Aorta (tissue), 5 donors: ENCODE measurements at places on chromosomes 5 and 9.

DNA sequence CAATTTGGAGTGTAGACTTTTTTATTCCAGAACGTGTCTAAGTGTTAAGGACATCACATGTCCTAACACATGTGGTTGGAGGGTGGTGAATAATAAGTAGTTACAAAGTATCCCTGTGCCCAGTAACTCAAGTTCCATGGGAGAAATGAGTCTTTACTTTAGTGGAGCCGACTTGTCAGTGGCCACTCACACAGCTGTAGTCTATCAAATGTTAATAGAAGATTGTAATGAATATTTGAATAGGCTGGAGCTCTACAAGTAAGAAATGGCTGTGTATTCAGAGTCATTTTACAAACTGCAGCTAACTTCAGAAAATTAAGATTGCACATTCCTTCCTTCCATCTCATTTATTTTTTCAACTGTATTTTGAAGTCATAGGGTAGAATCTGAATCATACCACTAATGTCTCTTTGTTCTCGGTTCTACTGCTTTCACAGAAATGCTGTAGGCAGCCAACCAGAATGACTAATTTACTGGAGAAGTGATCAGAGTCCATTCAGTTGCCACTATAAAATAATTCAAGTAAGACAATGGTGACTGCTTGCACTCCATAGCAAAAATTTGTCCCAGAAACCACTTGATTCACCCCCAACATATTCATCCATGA, 394.8 kb downstream of the NR2F1-AS1 start:
- no peak for DNase-seq

DNA sequence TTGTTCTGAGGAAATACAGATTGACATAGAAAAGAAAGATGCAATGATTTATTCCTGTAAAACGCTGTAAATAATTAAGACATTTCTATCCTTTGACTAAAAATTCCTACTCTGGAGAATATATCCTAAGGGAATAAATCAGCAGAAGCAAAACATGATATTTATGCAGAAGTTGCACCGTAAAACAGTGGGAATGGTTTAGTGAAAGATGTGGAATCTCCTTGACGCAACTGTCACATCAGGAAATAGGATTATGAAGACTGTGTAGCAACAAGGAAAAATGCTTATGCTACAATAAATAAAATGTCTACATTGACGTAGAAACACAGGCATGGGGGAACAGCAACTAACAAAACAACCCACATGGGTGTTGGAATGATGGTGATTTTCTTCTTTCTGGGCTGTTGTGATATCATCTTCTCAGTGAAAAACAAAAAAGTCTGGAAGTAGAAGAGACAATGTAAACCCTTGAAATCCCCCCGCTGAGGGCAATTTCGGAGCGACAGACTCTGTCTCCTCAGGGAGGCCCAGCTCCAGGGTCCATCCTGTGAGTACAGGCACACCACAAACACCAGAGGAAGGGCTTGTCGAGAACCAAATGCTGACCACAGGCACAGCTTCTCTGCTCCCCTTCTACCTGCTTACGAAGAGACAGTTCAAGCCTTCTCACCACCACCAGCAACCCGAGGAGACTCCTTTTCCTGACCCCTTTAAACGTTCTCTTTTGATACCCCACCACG, 25.2 kb downstream of the COL23A1 start:
- DNase-seq, result no peak

DNA sequence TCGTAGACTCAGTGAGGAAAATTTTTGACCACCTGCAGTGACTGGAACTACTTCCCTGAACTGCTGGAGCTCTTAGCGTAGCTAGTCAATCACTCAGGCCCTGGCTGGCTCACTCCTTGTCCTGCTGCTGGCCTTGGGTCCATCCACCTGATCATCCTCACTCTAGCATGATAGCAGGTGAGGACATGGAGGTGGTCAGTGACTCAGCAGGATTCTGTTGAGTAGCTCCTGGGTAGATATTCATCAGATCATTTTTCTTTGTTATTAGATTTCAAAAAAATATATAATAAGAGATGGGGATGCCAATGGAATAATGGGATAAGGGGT, 25.0 kb upstream of the SEMA4D start:
- DNase-seq, result no peak

- DNase-seq, result no peak
Observed at GRCh38 chr5:105730982-105731381, 1939.8 kb downstream of the EFNA5 start.

DNA sequence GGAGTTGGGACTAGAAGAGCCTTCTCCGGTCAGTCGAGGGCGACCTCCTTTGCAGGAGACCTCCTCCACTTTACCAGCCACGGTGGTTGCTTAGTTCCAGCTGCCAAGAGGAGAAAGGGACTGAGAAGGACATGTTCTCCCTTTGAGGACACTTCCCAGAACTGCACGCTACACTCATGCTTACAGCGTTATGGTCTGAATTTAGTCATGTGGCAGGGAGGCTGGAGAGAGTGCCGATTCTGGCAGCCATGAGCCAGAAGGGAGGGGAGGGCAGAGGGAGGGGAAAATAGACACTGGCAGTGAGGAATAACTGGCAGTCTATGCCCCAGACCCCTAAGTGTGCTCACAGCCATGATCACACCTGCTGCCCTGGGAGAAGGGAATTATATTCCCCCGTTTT, 47.8 kb downstream of the TSPAN17 start:
- DNase-seq, result no peak

DNA sequence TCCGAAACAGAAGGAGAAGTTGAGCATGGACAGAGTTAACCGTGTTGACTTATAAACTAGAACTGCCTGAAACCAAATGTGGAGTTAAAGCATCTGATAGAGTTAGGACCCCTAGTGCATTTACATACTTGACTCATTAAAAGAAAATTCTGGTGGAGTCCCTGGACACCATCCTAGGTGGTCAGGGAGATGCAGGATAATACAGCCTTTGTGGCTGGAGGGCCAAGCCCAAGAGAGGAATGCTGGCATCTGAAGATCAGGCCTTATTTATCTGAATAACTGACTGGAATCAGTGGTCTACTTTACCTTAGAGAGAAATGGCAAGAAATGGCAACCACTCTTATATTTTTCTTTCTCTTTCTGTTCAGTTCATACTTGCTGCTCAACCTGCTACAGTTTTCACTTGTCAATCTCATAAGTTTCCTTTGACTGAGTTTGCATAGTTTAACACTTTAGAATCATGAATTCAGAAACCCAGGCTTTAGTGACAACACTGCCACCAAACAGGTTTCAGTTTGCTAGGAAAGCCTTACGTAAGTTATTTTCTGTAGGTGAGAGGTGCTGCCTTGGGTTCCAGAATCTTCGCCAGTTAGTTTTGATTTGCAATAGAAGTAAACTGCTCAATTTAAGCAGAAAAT, 10.2 kb downstream of the CMYA5 start:
- DNase-seq, result no peak

GRCh38 chr9:124576751-124577150, 69.6 kb upstream of the NR5A1 start:
- DNase-seq, result no peak

GRCh38 chr9:23290973-23291372, 535.1 kb downstream of the ELAVL2 start:
- no peak for DNase-seq

DNA sequence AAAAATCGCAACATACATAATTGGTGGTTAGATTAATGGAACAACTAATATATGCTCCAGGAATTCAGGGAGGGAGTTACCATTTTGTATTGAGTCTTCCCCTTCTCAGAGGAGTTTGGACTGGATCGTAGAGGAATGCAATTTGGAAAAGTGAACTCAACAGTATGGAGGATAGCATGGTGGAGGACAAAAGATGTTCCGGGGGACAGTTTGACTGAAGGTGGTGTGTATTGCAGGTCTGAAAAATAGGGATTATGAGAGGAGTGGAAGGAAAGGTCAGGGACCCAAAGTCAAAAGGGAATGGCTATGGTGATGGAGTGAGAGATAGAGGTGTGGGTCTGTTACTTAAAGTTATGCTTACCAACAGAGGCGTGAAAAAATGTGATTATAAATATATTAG, 1.5 kb downstream of the DNAJC21 start:
- no peak for DNase-seq

DNA sequence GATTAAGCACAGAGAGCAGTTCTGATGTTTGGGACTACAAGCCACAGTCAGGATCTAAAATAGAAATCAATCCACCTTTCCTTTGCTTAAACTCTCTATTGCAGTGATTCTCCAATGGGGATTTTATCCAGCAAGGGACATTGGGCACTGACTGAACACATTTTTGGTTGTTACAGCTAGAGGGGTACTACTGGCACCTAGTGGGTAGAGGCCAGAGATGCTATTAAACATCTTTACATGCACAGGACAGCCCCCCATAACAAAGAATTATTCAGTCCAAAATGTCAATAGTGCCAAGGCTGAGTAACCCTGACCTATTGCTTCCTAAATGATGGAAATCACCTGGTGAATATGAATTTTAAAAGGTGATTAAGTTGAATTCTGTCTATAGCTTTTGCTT, 12.0 kb downstream of the ZNF622 start:
- no peak for DNase-seq

DNA sequence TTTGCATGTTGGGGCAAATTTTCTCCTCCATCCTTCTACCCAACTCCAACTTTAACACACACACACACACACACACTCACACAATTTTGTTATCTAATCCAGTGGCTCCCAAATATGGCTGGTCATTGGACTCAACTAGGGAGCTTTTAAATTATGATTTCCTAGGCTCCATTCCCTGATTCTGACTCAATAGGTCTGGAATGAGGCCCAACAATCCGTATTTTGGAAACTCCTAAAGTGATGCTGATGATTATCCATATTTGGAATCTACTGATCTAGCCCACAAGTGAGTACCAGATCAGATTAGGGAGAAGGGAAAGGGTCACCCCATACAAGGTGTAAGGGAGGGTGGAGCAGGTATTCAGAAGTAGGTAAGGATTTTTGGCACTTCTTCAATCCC, 309.7 kb downstream of the TLE1 start:
- no peak for DNase-seq

DNA sequence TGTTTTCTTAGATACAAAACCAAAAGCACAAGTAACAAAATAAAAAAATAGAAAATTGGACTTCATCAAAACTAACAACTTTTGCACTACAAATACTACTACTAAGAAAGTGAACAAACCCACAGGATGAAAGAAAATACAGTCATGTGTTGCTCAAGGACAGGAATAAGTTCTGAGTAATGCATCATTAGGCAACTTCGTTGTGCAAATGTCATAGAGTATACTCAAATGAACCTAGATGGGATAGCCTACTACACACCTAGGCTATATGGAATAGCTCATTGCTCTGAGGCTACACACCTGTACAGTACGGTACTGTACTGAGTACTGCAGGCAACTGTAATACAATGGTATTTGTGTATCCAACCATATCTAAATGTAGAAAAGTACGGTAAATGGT, 88.3 kb downstream of the RAPGEF1 start:
- no peak for DNase-seq

DNA sequence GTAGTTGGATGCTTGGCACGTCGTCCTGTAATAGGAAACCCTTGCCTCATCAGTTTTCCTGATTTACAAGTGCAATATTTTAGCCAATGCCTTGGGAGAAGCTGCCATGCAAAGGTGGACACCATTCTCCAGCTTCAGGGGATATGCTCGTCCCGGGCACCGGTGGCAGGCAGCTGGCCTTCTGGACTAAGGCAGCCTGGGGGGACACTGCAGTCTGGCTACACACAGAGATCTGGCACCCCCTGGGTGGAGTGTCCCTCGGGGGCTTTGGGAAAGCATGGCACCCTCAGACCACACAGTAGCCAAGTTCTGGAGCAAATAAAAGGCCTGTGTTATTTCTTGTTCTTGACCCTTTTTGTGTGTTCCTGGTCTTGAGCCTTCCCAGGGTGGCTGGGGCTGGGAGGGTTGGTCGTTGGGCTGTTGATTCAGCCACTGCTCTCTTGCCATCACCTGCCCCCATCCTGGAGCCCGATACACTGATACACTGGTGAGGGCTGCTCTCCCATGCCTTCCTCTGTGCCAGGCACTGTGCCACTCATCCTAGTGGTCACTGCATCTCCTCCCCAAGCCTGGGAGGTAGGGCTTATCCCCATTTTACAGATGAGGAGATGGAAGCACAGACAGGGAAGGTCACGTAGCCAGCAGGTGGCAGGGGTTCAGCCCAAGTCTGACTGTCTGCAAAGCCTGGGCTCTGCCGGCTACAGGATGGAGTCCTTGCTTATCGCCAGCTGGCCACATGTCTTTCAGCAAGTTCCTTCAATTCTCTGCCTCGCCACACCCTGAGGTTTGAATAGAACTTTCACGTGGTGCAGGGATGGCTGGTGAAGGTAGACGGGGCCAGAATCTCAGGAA, 134.1 kb downstream of the RGS3 start:
- no peak for DNase-seq

DNA sequence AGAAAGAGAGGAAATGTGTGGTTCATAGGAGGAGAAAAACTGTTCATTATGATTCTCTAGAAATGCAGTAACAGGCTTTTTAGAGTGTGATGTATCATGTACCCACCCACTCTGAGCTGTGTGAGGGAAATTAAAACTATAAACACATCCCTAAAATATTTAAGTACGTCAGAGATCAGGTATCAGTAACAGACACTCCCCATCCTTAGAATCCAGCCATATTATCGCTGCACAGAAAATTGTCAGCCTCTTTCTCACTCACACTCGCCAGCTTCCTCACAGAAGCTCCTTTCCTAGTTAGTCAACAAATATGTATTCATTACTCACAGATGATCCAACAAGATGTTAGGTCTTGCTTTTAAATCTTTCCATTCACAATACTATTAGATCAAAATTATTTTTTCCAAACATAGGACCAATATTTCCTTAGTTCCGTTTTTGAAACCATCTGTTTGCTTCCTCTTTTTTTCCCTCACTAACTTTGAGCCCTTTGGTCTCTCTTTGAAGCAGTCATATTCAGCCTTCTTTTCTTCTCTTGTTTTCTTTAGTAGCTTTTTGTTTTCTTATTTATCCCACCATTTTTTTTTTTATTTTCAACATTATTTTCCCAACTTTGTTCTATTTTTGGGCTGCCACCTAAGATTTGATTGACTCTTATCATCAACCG, 13.6 kb upstream of the MAST4 start:
- DNase-seq, result no peak

GRCh38 chr9:131237931-131238401, 38.3 kb downstream of the FAM78A start:
- DNase-seq, result peak; percentile 88

DNA sequence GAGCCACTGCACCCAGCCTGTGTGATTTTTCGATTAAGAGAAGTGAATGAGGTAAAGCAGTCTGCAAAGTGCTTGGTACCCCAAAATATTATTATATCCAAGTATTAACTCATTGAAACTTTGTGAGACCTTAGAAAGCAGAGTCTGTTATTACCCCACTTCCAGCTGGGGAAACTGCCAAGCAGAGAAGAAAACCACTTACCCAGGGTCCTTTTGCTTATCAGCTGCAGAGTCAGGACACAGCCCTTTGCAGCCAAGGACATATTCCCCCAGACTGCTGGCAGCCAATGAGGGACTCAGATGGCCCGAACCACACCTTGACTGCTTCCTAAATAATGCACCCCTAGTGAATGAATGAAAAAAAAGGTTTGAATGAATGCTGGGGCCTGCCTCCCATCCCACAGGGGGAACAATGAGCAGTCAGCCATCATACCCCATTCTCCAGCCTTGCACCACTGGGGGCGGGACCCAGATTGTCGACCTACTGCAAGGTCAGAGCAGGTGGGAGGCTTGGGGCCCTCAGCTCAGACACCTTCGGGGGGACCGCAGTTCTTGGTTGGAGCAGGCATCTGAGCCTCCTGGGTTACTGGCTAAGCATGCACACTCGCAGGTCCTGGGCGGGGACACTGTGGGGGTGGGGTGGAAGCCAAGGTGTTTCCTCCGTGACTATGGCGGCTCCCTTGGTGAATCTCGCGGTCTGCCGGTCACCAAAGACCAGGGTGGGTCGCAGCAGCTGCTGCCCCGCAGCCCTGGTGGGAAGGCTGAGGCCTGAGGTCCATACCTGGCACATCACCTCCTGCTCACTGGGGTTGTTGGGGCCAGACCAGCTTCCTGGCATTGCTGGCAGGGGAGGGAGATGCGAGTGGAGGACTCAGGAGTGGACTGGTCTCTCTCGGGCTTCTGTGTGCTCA, 29.7 kb downstream of the PRRT1B start:
- peak; percentile 44 for DNase-seq
